Endothelial cell (in vitro differentiated cells): ENCODE measurements at places on chromosomes 12 and 14.
A peak's percentile ranks its signal among the peaks of the same experiment; 100 is the strongest.

DNA sequence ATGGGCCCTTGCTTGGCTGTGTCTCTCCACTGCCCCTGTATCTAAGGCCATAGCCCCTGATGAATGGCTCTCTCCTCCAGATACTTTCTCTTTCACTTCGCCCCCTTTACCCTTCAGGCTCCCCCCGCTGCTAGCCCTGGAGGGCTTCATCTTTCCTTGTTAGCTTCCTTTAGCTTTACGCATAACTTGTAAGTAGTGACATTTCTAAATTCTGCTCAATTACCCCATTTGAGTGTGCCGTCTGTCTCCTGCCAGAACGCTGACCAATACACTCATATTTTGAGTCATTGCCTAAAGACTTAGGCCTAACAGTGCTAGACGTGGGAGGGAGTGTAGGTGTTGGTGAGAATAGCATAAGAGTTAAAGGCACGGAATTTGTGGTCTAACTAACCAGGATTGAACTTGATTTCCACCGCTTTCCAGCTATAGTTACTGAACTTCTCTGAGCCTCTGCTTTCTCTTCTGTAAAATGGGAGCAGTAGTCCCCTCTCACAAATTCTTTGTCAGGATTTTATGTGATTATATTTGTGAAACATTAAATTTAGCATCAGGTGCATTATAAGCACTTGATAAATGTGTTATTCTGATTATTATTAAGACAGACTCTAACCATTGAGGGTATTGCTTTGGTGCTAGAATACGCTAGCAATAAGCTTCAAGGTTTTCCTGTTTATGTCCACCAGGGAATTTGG is 129.3 kb downstream of the ZFP36L1 start:
- no peak for DNase-seq

- no peak for DNase-seq
Measured at GRCh38 chr12:318759-319515, 56.3 kb upstream of the SLC6A13 start.

GRCh38 chr12:21940549-21941505 is at the start of gene ABCC9:
Gene ABCC9 (minus strand): TSS chr12:21941426. CDS start chr12:21936674, 4,752 bp downstream.
- peak; percentile 63 for DNase-seq

GRCh38 chr12:107429006-107429705 is 256.4 kb upstream of the PWP1 start:
- DNase-seq, result no peak

DNA sequence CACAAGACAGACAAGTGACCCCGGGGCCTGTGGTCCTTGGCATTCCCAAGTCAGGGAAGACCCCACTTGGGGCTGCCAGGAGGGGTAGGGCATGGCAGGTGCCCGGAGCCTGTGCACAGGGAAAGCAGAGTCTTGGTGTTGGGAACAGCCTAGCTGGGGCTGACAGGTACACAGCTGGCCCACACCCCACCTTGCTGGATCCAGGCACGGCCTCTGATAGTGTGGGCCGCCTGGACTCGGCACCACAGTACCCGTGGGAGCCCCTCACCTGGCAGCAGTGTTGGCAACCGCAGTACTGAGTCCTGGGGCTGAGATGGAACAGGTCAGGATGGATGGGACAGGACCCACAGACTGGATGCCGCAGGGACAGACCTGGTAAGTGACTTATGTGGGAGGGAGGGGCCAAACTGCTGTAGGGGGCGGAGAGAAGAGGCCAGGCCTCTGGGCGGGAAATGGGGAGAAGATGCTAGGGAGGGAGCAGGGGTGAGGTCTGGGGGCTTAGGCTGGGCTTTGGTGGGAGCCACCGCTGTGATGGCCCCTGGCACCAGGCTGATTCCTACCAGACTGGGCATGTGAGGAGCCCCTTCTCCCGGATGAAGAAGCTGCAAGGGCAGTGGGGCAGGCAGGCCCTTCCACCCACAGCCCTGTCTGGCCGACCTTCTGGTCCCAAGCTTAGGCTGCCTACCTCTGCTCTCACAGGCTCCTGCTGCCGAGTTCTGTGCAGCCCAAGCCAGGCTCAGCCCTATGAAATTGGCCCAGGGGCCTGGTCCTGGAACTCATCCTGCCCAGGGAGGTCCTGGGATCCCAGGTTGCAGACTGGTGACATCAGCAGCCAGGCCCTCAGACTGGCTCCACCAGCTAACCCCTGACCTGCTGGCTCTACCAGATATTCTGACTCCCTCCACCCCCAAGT is at the start of gene TGM1:
Gene TGM1 (minus strand): TSS at position 357 of the 913 bp plus-strand sequence. CDS start 825 bp downstream, outside the sequence.
- DNase-seq, result no peak

DNA sequence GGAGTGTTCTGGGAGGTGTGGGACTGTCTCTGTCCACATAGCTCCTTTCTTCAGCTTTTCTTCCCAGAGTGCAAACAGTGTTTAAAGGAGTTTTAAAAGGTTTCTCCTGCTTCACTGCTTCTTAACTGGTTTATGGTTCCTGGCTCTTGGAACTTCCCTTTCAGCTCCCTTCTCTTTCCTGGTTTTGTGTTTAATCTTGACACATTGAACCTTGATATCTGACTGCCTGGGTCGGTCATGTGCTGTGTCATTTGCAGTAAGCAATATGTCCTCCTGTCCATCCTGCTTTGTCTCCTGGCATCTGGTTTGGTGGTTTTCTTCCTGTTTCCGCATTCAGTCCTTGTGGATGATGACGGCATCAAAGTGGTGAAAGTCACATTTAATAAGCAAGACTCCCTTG is 2.2 kb downstream of the TMEM106C start:
- DNase-seq, result no peak

DNA sequence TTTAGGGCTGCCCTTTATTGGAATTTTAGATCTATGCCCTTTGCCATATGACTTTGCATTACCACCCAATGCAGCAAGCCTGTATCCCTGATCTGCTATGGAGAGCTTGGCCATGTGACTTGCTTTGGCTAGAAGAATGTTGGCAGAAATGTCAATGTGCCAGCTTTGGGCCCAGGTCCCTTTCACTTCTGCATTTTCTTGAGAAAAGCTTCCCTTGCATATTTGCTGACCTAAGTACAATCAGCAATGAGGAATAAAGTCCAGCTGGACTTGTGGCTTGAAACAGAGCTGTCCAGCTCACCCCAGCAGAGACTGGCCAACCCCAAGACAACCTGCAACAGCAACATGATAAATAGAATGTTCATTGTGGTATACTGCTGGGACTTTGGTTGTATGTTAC is 135.9 kb downstream of the PAH start:
- DNase-seq, result no peak

DNA sequence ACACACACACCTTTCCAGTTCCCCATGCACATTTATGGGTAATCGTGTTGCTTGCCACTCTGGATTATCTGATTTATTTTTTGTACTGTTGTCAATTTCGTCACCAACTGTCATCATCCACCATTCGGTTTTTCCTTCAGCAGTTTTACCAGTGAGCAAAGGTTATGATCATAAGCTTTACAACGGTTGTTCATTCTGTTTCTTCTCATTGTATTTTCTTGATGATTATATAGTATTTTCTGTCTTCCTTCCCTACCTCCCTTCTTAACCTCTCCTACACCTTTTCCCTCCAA is 680 bp downstream of the NECAP1 start:
- no peak for DNase-seq

- DNase-seq, result no peak
Measured at GRCh38 chr12:63843254-63843720, 1.2 kb upstream of the SRGAP1 start.

DNA sequence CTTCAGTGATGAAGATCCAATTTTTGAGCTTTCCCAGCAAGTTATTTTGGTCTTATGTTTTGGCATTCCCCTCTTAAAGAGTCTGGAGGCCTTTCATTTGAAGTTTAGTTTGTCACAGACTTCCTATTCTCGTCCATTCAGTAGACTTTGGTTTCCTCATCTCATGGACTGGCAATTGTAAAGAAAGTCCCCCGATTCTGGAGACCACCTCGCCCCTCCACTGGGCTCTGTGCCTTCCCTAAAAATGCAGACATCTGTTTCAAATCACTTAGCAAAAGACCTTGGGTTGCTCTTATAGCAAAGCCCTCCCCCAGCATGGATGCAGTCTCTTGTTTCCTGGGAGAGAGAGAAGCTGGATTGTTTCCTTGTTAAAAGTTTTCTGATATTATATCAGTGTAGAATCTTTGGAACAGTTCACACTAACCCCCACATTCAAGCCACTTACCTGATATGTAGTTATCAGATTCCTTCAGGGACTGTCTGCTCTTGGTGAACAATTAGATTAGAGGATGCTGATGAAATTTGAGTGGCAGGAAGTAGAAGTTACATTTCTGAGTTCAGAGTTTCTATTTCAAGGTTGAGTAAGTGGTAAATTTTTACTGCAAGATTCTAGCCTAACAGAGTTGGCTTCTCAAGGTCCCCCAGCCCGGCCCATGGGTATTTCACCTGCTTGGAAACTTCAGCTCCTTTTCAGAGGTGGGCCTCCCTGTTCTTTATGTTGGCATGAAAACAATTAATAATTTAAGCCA is 56.3 kb downstream of the PLXNC1 start:
- no peak for DNase-seq

DNA sequence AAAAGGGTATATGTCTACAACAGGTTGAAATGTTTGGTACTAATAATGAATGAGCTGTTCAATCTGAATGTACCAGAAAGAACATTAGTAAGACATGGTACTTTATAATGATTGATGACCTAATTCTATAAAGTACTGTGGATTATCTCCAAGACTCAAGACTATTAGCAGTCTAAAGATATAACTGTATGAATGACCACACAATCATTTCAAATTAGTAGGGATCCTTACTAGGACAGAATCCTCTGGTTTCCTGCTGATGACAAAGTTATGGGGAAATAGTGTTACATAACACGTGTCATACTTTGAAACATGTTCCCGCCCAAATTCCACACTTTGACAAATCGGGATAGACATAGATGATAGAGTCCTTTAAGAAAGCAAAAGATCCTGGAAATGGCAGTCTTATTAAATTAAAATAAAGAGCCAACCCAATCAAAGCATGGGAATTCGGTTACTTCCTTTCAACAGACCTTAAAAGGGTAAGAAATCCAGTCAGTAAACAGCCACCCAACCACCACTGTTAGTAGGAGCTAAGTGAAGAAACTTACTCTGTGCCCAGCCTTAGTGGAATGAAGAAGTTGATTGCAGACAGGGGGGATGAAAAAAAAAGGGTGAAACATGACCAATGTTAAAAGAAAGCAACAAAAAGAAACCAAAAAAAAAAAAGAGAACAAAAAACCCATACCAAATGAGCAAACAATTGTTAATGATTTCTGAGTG is 2.8 kb downstream of the VPS29 start:
- DNase-seq, result no peak

GRCh38 chr12:28794211-28794610 is 354.9 kb upstream of the FAR2 start:
- no peak for DNase-seq

DNA sequence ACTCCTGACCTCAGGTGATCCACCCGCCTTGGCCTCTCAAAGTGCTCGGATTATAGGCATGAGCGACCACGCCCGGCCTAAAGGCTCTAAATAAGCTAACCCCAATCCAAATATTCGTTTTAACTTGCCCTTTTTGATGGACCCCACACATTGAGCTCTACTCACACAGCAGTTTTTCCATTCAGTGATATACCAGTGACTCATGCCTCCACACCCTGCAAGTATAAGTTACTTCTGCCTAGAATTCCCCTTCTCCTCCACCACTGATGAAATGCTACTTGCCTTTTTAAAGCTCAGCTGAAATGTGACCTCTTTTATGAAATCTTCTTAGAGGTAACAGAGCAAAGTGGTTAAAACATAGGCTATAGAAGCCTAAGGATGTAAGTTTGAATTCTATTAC is 68.8 kb downstream of the EXOC5 start:
- no peak for DNase-seq

- no peak for DNase-seq
Measured at GRCh38 chr14:67883717-67884116, 64.1 kb downstream of the RAD51B start.

- no peak for DNase-seq
Measured at GRCh38 chr12:1356285-1356684, 238.1 kb downstream of the FBXL14 start.

GRCh38 chr12:30694412-30695198 is 1.1 kb downstream of the IPO8 start:
- peak; percentile 50 for DNase-seq

DNA sequence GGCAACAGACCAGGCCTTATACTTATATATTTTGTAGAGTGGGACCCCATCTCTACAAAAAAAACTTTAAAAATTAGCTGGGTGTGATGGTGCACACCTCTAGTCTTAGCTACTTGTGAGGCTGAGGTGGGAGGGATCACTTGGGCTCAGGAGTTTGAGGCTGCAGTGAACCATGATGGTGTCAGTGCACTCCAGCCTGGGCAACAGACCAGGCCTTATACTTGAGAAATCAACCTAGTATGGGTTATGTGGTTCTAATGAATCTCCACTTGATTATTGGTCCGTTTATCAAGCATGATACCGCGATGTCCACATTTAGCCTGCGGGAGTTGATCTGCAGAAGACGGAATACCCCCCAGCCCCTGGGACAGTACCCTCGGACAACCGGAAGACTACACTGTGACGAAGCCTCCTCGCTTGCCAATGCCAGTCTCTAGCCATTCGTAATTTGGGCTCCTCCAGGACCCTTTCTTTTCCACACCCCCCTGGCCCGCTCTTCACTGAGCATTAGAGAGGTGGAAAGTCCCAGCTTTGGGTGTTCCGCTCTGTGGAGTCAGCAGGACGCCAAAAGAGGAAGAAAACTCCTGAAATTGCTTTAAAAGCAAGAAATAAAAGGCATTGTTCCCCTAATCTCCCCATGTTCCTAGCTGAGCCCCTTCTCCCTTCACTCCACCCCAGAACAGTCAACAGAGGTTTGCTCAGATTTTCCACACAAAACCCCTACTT is 19.4 kb downstream of the LTBP2 start:
- no peak for DNase-seq

GRCh38 chr14:68292441-68293215 is 473.0 kb downstream of the RAD51B start:
- no peak for DNase-seq

- no peak for DNase-seq
Measured at GRCh38 chr12:31033146-31033545, 40.5 kb upstream of the DDX11 start.

DNA sequence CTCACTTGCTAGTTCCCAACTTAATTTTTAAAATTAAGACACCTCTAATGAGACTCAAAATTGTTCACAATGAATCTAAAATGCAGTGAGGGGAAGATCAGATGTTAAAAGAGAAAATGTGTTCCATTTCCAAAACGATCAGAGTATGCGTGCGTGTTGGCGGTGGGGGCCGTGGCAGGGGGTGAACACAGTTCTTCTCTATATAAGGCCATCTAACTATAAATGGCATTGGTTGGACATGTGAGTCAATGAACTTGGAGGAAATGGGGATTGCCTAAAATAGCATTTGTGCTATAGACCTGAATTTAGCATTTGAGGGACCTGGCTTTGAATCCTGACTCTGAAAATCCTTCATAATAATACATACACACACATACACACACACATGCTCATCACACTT is 149.4 kb downstream of the FOXN3 start:
- no peak for DNase-seq

- peak; percentile 19 for DNase-seq
Measured at GRCh38 chr12:64625243-64626077, 15.2 kb downstream of the RASSF3 start.

GRCh38 chr14:94392510-94392935 is 4.1 kb upstream of the SERPINA1 start:
- no peak for DNase-seq

- no peak for DNase-seq
Measured at GRCh38 chr12:26769611-26770010, 63.4 kb downstream of the ITPR2 start.
